Thymus (tissue), 14 donors: ENCODE measurements at places on chromosomes 5 and 9.

GRCh38 chr9:20361229-20361628, 261.1 kb downstream of the MLLT3 start:
- DNase-seq, result no peak

DNA sequence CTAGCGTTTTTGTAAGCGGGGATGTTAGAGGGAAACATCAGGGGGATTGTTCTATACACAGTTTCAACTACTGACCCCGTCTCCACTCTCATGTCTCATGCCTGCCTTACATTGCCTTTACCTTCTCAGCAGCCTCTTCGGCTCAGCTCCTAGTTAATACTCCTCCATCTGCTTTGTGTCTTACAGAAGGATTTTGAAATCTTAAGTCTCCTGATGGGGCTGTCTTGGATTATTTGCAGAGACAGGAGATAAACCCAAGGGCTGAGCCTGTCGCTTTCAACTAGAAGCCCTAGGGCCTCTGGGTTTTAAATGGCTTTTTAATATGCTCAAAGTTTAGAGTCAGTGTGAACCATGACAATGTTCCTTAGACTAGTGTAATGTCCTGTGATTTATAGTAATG, 161.5 kb downstream of the CARTPT start:
- no peak for DNase-seq

DNA sequence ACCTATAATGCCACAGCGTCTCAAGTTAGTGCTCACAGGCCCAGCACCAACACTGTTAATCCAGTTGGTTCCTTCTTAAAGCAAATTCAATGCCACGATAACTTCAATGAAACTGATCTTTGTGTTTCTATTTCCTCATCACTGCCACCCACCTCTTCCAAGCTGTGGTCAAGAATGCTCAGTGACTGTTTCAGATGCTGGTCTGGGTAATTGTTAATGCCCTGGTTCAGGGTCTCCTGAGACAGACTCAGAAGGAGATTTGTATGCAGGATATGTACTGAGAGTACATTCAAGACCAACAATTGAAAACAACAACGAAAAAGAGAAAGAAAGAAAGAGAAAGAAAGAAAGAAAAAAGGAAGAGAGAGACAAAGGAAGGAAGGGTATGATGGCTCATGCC, 505.3 kb downstream of the TLE4 start:
- no peak for DNase-seq

- peak; percentile 23 for DNase-seq
Measured at GRCh38 chr5:126969548-126969947, 60.8 kb downstream of the MARCHF3 start.

- no peak for DNase-seq
Measured at GRCh38 chr5:133234911-133235310, 183.1 kb downstream of the HSPA4 start.

GRCh38 chr9:117625154-117625553, 79.0 kb upstream of the TLR4 start:
- DNase-seq, result no peak

GRCh38 chr9:4865681-4866080, 72.9 kb downstream of the RCL1 start:
- DNase-seq, result no peak

DNA sequence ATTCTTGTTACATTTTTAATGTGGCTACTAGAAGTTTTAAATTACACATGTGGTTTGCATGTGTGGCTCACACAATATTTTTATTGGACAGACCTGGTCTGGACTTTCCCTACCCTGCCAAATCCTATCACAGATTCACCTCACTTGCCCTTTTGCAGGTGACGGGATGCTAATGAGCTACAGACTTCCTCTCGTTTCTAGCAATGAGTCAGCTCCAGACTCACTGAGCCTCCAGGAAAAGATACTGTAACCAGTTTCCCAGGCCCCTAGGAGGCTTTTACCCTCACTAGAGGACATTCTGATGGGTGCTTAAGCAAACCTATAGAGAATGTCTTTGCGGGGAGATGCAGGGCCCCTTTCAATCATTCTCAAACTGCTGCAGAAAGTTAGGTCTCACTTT, 135.4 kb downstream of the WDR41 start:
- DNase-seq, result no peak

DNA sequence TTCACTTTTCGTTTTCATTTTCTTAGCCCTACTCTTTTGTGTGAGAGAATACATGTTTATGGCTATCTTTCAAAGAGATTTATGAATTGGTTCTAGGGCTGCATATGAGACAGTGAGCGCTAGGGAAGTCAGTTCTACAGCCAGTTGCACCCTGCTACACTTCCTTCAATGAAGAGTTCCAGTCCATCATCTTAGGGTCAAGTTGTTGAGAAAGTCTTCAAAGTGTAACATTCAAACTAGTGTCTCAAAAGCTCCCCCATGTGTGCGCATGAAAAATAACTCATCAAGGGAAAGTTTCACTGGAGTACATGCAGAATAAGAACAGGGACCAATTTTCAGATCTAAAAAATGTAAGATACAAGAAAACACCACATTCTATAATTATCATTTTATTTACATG, 317.2 kb downstream of the DEPDC1B start:
- DNase-seq, result no peak

- no peak for DNase-seq
Measured at GRCh38 chr9:7984203-7984602, 184.6 kb upstream of the DMAC1 start.

DNA sequence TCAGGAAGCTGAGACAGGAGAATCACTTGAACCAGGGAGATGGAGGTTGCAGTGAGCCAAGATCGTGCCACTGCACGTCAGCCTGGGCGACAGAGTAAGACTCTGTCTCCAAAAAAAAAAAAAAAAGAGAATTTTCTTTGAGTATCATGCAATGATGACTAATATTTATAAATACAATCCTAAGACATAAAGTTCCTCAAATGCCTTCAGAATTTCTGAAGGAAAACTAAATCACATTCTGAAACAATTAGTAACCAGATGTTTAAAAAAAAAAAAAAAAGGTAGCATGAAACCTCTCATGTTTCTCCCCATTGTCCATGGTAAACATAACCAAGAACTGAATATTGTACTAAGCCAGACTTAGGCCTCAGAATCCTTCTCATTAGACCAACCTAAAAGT, 23.1 kb downstream of the MLLT3 start:
- DNase-seq, result no peak

GRCh38 chr5:31027721-31028120, 165.8 kb upstream of the CDH6 start:
- no peak for DNase-seq

DNA sequence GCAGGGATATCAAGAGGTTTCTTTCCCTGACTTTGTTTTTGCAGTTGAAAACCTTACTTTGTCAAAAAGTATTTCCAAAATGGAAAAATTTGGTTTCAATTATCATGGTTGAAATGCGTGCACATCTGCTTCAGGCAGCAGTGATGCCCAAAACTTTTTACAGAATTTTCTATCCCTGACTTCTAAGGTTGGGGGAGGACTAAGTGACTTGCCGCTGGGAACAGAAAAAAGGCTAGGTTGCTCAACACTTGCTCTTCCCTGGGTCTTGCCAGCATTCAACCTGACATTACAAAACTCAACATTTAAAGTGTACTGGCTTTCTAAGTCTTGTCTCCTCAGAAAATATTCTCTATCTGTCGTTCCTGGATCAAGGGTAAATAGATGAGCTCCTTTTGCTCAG, 4.7 kb downstream of the KLHL3 start:
- no peak for DNase-seq

- no peak for DNase-seq
Measured at GRCh38 chr9:124206391-124206790, 51.4 kb upstream of the NEK6 start.

DNA sequence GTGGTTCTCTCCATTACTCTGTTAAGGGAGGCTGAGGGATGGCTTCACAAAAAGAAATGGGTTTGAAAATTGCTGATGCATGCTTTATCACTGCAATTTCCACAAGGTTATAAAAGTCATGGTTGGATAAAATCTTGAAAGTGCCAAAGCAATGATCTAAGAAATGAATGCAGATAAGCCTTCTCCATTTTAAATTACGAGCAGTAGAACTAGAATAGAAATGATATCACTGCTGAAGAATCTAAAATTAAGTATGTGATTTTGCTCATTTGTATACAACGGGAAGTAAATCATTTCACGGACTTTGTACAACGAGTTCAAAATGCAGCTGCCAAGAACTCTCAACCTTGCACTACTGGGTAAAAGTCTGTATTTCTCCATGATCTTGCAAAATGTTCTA, 299.0 kb downstream of the PRELID2 start:
- no peak for DNase-seq

DNA sequence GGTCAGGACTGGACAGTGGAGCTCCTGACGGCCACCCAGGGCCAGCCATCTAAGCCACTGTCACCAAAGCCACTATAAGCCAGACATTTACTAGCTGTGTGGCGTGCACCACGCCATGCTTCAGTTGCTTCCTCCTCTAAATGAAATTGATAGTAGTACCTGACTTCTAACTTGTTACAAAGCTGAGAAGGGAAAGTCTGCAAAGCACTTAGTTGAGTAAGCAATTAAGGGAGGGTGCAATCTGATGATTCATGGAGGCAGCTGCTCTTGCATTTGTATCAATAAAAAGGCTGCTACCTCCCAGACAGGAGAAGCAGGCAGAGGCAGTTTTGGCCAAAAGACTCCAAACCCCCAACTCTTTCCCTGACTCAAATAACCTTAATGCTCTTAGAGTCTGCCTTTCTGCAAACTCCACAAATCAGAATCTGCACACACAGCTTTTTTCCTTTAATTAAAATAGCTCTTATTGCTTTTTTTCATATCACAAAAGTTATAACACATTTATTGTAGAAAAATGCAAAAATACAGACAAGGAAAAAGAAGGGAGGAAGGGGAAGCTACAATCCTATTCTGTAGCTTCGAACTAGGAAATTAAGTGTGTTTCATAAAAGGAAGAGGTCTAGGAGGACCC, 19.3 kb upstream of the RAPGEF1 start:
- no peak for DNase-seq

DNA sequence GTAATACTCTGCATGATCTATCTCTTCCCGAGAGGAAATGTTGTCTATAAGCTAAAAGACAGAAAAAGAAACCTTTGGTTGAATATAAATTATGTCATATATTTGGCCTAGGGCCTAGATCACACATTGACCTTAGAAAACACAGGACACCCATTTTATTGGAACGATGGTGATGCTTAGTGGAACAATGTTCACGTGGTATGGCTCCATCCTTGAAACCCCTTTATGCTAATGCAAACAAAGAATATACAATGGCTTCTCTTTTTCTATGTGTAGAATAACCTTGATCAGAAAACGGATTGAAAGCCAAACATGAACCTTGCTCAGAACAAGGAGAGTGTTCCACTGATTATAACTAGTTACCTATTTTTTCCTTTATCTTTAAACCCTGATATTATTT, 24.5 kb downstream of the MRPS27 start:
- no peak for DNase-seq

DNA sequence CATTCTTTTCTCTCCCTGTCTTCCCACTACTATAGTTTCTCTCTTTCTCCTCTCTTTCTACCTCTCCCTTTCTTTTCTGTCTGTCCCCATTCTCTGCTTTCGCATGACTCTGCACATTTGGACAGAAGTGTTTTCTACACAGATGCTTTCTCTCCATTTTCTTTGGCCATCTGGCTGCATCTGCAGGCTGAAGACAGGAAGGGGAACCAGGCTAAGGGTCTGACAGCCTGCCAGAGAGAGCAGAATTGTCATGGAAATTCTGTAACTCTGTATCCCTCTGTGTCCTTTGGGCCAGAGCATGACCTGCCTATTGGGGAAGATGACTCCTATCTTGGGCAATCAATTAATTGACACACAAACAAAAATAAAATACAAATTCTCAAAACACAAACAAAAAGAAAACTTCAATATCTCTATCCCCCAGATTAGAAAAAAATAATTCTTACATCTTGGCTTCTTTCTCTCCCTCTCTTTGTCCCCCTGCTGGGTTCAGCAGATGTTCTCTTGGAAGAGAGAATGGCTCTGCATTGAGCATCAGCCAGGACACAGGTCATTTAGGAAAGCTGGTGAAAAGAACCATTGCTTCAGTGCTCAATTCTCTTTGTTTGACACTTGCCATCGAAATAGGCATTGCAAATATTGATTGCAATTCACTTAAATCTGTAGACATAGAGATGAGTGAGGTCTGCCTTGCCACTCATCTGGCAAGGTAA, 415.9 kb upstream of the KLF4 start:
- no peak for DNase-seq

DNA sequence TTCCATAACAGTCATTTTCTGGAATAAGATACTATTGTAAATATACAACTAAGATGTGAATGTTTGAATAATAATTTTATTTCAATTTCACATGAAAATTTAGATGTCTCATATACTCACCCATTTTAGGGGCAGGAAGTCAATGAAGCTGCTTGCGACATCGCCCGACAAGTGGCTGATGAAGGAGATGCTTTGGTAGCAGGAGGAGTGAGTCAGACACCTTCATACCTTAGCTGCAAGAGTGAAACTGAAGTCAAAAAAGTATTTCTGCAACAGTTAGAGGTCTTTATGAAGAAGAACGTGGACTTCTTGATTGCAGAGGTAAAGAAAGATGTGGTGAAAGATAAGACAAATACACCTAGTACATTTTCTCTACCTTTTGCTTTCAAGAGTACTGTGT, 8.6 kb downstream of the BHMT start:
- no peak for DNase-seq

- no peak for DNase-seq
Measured at GRCh38 chr9:86341007-86341491, 13.2 kb downstream of the TUT7 start.

GRCh38 chr5:133869519-133870335, 98.7 kb downstream of the C5orf15 start:
- no peak for DNase-seq

DNA sequence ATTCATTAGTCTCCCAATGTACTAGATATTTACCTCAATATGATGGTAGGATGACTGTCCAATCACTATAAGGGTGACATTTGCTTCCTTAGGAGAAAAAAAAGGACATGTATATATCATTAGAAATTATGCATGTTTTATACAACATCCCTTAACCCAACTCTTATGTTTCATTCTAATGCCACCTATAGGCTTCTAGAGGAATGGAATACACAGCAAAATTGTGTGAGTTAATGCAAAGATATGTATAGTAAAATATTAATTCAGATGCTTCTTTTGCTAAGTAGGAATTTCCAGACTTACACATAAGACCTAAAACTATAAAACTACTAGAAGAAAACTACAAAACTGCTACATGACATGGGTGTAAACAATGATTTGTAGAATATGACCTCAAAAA, 3.5 kb downstream of the PRXL2C start:
- no peak for DNase-seq

DNA sequence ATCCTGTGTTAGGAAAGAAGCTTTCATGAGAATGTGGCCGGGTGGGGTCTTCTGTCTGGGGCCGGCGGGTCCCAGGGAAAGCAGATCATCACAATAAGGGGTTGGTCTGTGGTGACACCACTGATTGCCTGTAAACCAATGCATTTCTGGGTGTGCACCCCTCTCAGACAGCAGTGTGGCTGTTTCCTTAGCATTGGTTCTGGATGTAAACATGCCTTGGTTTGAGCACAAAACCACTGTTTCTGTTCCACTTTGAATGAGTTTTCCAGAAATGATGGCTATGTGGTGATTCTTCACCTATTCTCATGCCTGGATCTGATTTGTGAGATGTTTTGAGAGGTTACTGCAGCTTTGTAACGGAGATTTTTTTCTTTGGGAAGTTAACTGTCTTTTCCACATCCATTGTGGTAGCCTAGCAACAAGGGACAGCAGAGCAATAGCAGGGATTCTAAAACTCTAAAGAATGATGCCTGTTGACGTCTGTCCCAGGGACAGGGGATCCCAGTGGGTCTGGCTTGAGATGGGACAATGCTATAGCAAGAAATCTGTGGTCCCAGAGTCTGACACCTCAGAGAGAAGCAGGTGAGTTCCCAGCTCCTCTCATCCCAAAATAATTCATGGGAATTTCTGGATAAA, at the start of gene CCDC192:
TSS of gene CCDC192 (plus strand) at position 466 of the 636 bp plus-strand sequence. CDS start at position 521, 55 bp downstream.
- no peak for DNase-seq
